ENCODE measurements at places on chromosomes 3 and 15. TPM values are rescaled to one million over a fixed set of nuclear protein-coding genes. Genes with fewer than 3 reads are reported as not detected.

The RPLP1 gene
- 1,540 TPM for polyA plus RNA-seq

The MAGEL2 gene
- not detected for polyA plus RNA-seq

The ACKR2 gene
- 0.23 TPM for polyA plus RNA-seq

DNA sequence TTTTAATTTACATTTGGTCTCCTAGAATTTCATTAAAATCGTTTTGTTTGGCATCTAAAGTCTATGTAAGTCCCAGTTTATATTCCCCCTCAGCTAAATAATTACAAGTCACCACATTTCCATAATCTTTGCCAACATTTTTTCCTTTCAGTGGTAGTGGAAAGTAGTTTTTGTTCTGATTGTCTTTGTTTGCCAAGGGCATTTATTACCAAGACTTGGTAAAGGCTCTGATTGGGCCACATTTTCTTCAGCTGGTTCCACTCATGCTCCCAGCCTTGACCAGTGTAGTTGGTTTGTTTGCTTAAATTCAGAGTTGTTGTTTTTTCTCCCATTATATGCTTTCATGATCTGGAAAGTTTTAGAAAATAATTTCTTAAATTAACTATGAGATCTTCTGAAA, 153.4 kb upstream of the MME start:
- no peak for DNase-seq
- no peaks in the 10 kb centered on the region for H3K36me3 ChIP-seq
- no peaks in the 10 kb centered on the region for H3K4me1 ChIP-seq
- no peak overlapping the region for H3K27ac ChIP-seq
- no peak overlapping the region for H3K4me3 ChIP-seq
- no peaks in the 10 kb centered on the region for H3K27me3 ChIP-seq

- DNase-seq: no peak
- H3K27me3 ChIP-seq: peaks cover 19% of the 10 kb centered on the region
- peaks cover 10% of the 10 kb centered on the region for H3K4me1 ChIP-seq
- no peak overlapping the region for H3K4me3 ChIP-seq
- H3K36me3 ChIP-seq: no peaks in the 10 kb centered on the region
Observed at GRCh38 chr15:40115670-40116093, 7.0 kb upstream of the BMF start.

GRCh38 chr15:90388462-90389380, 679 bp downstream of the IQGAP1 start:
- H3K4me1 ChIP-seq: peaks cover 28% of the 10 kb centered on the region
- peak overlapping the region; percentile 94 for H3K27ac ChIP-seq
- no peaks in the 10 kb centered on the region for H3K27me3 ChIP-seq
- no peak for DNase-seq
- peak overlapping the region; percentile 90 for H3K4me3 ChIP-seq

- H3K27me3 ChIP-seq: peaks cover 4% of the 10 kb centered on the region
- no peak overlapping the region for H3K4me3 ChIP-seq
- H3K36me3 ChIP-seq: no peaks in the 10 kb centered on the region
- H3K27ac ChIP-seq: no peak overlapping the region
Observed at GRCh38 chr3:13884851-13885703, 5.2 kb upstream of the WNT7A start.

DNA sequence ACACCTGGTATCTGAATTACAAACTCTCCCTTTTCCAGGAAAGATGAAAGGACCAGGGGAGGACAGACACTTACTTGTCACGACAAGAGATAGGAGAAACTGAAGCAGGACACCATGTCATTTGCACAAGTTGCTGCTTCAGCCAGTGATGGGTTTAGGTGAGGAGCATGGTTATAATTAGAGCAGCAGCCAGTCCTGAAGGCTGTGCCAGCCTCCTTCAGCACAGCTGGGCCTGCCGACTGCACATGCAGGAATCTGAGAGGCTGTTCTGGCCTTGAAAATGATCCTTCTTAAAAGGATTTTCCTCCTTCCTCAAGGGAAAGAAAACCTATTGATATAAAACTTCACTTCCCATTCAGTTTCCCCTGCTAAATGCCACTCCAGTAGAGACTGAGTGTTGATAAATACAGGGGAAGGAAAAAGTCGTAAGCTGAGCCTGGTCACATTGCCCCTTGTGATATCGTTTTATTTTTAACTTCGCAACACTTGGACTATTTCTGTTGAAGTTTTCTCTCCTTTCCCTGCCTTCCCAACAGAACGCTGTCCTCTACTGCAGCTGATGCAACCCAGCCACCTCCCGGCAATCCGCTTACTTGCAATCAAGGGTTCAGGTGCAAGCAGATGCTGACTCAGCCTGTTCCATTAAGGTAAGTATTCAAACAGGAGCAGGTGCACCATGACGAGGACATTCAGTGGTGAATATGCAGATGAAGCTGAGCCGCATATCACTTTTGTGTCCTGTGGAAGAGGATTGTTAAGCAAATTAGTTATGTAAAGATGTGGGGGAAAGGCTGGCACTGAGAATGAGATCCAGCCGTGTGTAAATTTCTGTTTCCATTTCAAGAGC, at the start of gene FBXO40:
TSS of gene FBXO40 (plus strand) at position 524 of the 847 bp plus-strand sequence. CDS start 27,197 bp downstream, outside the sequence.
- H3K27me3 ChIP-seq: no peaks in the 10 kb centered on the region
- no peak for DNase-seq
- no peak within 1 kb of the TSS for H3K4me3 ChIP-seq
- H3K27ac ChIP-seq: no peak within 1 kb of the TSS
- H3K36me3 ChIP-seq: no peaks in the 10 kb centered on the region
- no peaks in the 10 kb centered on the region for H3K4me1 ChIP-seq

GRCh38 chr3:128394033-128394432, 72.7 kb downstream of the DNAJB8 start:
- no peaks in the 10 kb centered on the region for H3K36me3 ChIP-seq
- no peak overlapping the region for H3K4me3 ChIP-seq
- H3K27ac ChIP-seq: no peak overlapping the region
- no peak for DNase-seq
- no peaks in the 10 kb centered on the region for H3K27me3 ChIP-seq

GRCh38 chr3:121619691-121620090, 26.5 kb downstream of the FBXO40 start:
- peaks cover 5% of the 10 kb centered on the region for H3K27me3 ChIP-seq
- H3K36me3 ChIP-seq: no peaks in the 10 kb centered on the region
- no peak overlapping the region for H3K4me3 ChIP-seq
- no peak for DNase-seq
- H3K4me1 ChIP-seq: no peaks in the 10 kb centered on the region
- H3K27ac ChIP-seq: no peak overlapping the region
